ENCODE measurements at places on chromosomes 2 and 18. TPM values are rescaled to one million over a fixed set of nuclear protein-coding genes. Genes with fewer than 3 reads are reported as not detected.

The KANSL1L gene
- total RNA-seq = 11.2 TPM

The TMEM247 gene
- total RNA-seq = not detected

GRCh38 chr18:7616661-7617060, 49.5 kb downstream of the PTPRM start:
- DNase-seq = no peak

DNA sequence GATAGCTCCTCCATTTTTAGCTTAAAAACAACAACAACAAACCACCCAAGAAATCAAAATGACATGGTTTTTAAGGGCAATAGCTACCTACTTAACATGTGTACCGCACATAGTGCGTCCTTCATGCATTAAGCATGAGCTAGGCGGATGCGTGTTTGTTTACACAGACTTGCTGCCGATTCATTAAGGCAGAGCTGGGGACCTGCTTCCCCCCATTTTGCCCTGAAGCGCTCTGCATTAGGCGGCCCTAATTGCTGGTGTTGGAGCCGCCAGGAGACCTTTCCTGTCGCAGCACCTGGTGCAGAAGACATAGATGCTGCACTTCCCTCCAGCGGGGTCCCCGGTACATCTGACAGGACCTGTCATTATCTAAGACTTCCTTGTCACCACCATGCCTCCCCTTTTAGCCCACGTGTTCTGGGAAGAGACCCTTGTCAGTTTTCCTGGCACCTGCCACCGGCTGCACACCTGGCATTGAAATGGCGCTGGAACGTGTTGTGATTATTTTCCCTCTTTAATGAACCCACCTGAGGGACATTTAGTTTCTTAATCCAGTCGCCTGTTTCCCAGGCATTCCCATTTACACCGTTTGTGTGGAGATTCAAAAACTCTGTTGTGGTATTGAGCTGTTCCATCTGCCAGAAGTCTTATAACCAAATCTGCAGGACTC, 261.1 kb upstream of the RAB12 start:
- no peak for DNase-seq

DNA sequence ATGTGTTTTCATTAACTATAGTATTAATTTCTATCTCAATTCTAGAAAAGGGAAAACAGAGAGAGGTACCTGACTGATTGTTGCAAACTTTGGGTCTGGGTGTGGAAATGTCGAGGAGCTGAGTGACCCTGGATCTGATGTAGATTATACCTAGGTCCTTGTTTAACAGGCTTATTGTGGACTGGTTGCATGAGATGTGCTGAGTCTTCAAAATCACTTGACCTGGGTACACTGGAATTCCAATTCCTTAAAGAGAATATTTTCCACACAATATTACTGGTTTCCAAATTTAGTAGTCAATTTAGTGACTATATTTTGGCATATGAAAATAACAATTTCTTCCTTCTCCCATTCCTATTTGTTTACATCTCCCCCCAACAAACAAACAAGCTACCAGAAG, 13.6 kb downstream of the DUSP11 start:
- DNase-seq = no peak

GRCh38 chr18:28050545-28050944, 126.4 kb downstream of the CDH2 start:
- no peak for DNase-seq

GRCh38 chr18:38843291-38843690, 1277.7 kb upstream of the CELF4 start:
- no peak for DNase-seq

DNA sequence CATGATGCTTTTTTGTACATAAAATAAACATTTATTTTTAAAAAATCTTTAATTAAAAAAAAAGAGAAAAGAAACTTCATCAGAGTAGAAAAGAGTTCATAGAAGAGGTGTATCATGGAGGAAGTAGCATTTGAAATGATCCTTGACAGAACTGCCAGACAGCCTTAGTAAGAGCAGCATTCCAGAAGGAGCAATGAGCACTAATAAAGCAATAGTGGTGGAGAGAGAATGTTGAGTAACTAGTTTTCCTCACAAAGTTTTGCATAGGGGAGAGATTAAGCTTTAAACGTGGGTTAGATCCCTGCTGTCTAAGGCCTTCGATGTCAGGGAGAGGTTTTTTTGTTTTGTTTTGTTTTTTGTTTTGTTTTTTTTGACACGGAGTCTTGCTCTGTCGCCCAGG, 29.8 kb upstream of the METTL21A start:
- no peak for DNase-seq
